ENCODE measurements at places on chromosomes 13 and 19. TPM values are rescaled to one million over a fixed set of nuclear protein-coding genes. Genes with fewer than 3 reads are reported as not detected.

Gene TICAM1
- 32.0 TPM for total RNA-seq

Gene PSENEN
- total RNA-seq: 35.6 TPM

Gene WDR88
- total RNA-seq: not detected

Gene PSG3
- total RNA-seq: not detected

Gene ZNF627
- total RNA-seq: 9.8 TPM

Gene TNFSF9
- 60.1 TPM for total RNA-seq

Gene C5AR2
- not detected for total RNA-seq

Gene KLK13
- total RNA-seq: not detected

Gene FCAR
- not detected for total RNA-seq

Gene KRTDAP
- not detected for total RNA-seq

Gene ACP5
- total RNA-seq: 43.6 TPM

Gene ZNF66
- total RNA-seq: 5.8 TPM

Gene CALR3
- total RNA-seq: not detected

Gene ZNF135
- total RNA-seq: not detected

Gene CTU1
- total RNA-seq: 10.5 TPM

Gene KIRREL2
- not detected for total RNA-seq

Gene TMC4
- 0.27 TPM for total RNA-seq

Gene TPP2
- 55.7 TPM for total RNA-seq

Gene FAM124A
- total RNA-seq: not detected

Gene ZNF541
- total RNA-seq: 0.08 TPM

Gene AXL
- total RNA-seq: 0.26 TPM

Gene DIRAS1
- 0.18 TPM for total RNA-seq

Gene KLF16
- total RNA-seq: 37.6 TPM

Gene SPRY2
- total RNA-seq: 19.5 TPM

Gene POSTN
- total RNA-seq: not detected

Gene RNF113B
- not detected for total RNA-seq

Gene GNG14
- total RNA-seq: not detected

Gene NMRK2
- not detected for total RNA-seq

Gene SMIM44
- not detected for total RNA-seq

Gene NCR1
- not detected for total RNA-seq

Gene PCDH8
- 0.16 TPM for total RNA-seq

Gene CCDC124
- total RNA-seq: 116 TPM

Gene IRGC
- not detected for total RNA-seq

Gene C13orf42
- total RNA-seq: not detected

Gene ZNF540
- 0.21 TPM for total RNA-seq

Gene SPRED3
- 1.2 TPM for total RNA-seq

Gene KLK2
- total RNA-seq: 1.6 TPM

Gene RGL3
- total RNA-seq: not detected

Gene PRSS57
- not detected for total RNA-seq

Gene MUC16
- total RNA-seq: not detected

Gene SLAIN1
- total RNA-seq: 58.5 TPM

Gene CYP2F1
- total RNA-seq: not detected

Gene GJB6
- total RNA-seq: not detected

Gene ALG11
- total RNA-seq: 18.4 TPM

Gene CAMSAP3
- total RNA-seq: 6.3 TPM

Gene MARK4
- 24.3 TPM for total RNA-seq

Gene ZNF675
- total RNA-seq: 10.6 TPM

Gene NLRP4
- not detected for total RNA-seq

Gene HTR2A
- not detected for total RNA-seq

Gene IFNL1
- not detected for total RNA-seq

Gene FGF21
- total RNA-seq: not detected

Gene PCDH17
- total RNA-seq: 0.08 TPM

Gene ZNF208
- not detected for total RNA-seq

Gene GPR12
- not detected for total RNA-seq

Gene ZNF491
- total RNA-seq: 0.51 TPM

Gene ZNF83
- 18.2 TPM for total RNA-seq

Measured in GM12878 (cell line).